ENCODE measurements at places on chromosomes 16 and 17. TPM values are rescaled to one million over a fixed set of nuclear protein-coding genes. Genes with fewer than 3 reads are reported as not detected.

Gene CDRT15
- not detected for total RNA-seq

Gene TAOK2
- 33.8 TPM for total RNA-seq

Gene MRPL27
- total RNA-seq: 68.2 TPM

Gene SMARCE1
- 75.1 TPM for total RNA-seq

Gene DRC7
- 0.34 TPM for total RNA-seq

Gene CCL16
- not detected for total RNA-seq

Gene ZNF500
- total RNA-seq: 8.6 TPM

Gene CCL23
- total RNA-seq: not detected

Gene CD300C
- not detected for total RNA-seq

Gene ZNF205
- total RNA-seq: 11.3 TPM

Gene WDR45B
- 53.0 TPM for total RNA-seq

Gene TMEM106A
- 1.5 TPM for total RNA-seq

Gene CNGB1
- total RNA-seq: not detected

Gene SPN
- total RNA-seq: not detected

Gene TMEM235
- not detected for total RNA-seq

Gene TBC1D3G
- not detected for total RNA-seq

Gene CA5A
- total RNA-seq: not detected

Gene CCDC200
- total RNA-seq: not detected

Gene ZMYND15
- total RNA-seq: 1.4 TPM

All from cardiac ventricle fibroblast (primary cell).